ENCODE measurements at places on chromosomes 6 and 20.

DNA sequence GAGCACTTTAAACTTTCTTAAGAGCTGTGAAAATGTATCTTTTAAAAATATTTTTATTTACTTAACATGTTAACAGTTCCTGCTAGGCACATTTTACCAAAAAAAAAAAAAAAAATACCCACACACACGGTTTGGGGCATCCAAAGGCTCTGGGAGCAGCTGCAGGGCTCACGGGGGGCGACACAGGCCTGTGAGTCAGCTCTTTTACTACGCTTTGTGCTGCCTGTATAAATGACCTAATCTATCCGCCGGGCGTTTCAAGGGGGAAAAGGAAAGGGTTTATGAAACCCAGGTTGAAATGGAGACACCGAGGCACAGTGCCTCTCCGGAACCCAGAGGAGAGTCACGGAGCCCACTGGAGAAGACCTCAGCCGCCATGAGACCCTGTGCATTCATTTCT is 40.4 kb downstream of the DLL1 start:
- DNase-seq, result no peak

GRCh38 chr6:115830895-115831294 is 229.8 kb downstream of the FRK start:
- DNase-seq, result no peak

- no peak for DNase-seq
These were observed 344.5 kb downstream of the PRL start for GRCh38 chr6:21952367-21952766.

DNA sequence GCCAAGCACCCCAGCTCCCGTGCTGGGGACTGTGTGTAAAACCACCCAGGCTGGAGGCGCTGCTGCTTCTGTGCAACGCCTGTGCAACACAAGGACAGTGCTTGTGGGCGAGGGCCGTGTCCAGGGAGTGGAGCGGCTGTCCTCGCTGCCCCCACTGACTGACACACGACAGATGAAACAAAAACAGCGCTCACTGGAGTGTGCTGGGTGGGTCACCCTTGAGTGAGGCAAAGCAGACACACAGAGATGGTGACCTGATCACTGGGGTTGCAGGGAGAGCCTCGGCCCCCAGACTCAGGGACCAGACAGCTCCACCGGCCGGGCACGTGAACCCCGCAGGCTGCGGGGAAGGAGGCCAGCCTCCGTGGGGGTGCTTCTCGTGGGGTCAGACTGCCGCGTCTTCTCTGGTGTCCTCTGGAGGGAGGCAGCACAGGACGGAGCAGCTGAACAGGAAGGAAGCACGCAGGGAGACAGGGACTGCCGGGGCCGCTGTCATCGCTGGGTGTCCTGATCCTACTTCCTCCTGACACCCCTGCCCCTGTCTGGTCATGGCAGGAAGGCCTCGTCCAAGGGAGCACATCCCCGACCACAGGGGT is 75.9 kb upstream of the CST7 start:
- no peak for DNase-seq

DNA sequence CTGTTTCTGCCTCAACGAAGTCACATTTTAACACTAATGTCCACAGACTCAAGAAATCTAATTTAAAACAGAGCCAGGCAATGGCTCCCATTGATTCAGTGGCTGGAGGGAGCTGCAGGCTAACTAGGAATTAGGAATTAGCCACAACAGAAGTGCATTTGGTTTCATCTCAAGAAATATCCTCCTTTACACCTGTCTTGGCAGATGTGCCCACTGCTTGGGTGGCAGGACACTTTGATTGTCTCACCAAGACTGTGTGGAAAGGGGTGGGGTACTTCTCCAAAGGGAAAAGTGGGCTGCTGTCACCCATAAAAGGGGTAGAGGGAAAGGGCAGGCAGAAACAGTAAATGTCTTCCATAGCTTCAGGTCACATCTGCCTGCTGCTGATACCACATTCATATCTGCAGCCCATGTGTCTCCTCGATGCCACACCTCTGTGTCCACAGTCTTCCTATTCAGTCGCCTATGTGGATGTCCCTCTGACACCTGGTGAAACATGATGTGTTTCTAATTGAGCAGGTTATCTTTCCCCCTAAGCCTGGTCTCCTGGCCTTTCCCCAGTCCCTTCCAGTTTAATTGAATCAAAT is 10.9 kb upstream of the OSER1 start:
- no peak for DNase-seq

- DNase-seq, result no peak
These were observed 222.8 kb downstream of the LY86 start for GRCh38 chr6:6811128-6812009.

DNA sequence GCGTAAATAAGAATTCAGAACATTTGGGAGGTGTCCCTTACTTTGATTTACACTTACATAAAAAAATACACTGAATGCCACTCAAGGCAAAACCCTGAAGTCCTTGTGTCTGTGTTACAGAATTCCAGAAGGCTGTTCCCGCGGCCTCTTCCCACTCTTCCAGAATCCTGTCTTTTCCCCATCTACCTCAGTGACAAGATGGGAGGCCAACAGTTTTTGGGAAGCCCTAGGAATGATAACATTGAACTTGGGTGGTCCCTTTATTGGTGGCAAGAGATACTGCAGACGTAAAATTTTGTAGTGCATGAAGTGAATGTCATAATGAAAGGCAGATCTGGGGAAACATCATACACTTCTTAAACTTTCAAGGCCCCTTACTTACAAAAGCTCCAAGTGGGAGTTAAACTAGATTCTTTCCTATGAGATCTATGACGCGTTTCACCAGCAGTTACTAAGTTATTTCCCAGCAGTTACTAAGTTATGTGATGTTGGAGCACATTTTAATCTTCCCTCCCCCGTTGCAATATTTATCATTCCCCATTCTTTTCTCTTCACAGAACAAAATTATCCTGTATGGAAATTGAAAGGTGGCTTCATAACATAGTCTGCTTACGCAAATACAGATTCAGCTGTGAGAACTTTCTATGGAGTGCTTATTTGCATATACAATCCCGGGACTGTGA is 79.5 kb downstream of the BCAS1 start:
- DNase-seq, result no peak

- DNase-seq, result peak; percentile 6
These were observed 151.6 kb upstream of the GMDS start for GRCh38 chr6:2396846-2397630.

DNA sequence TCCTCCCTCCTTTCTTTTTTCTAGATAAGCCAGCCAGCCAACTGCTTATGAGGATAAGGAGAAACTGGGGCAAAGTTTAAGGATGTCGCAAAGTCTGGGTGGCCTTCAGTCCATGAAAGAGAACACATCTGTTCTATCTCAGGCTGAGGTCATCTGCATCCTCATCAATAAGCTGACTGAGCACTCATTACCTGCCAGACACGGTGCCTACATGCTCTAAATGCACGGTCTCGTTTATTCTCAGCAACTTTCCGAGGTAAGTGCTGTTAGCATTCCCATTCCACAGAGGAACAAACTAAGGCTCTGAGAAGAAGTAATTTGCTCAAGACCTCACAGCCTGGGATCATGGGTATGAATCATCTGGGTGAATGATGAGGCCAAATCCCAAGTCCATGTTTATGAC is 133.1 kb downstream of the BCAS1 start:
- DNase-seq, result no peak

- no peak for DNase-seq
These were observed 115.6 kb downstream of the KHDC1L start for GRCh38 chr6:73109659-73110058.

GRCh38 chr6:163599136-163599535 is 184.6 kb downstream of the QKI start:
- no peak for DNase-seq

DNA sequence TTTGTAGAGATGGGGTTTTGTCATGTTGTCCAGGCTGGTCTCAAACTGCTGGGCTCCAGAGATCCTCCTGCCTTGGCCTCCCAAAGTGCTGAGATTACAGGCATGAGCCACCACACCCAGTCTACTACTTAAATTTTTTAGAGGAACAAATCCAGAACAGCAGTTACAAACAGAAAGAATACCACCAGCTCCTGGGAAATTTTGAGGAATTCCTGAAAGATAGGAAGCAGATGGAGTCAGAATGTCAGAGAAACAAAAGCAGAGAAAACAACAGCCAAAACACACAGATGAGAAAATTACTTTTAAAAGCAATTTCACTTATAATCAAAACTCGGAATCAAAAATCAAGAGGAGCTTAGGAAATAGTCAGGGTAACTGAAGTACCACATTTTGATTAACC is 543.3 kb upstream of the MARCKS start:
- DNase-seq, result no peak

DNA sequence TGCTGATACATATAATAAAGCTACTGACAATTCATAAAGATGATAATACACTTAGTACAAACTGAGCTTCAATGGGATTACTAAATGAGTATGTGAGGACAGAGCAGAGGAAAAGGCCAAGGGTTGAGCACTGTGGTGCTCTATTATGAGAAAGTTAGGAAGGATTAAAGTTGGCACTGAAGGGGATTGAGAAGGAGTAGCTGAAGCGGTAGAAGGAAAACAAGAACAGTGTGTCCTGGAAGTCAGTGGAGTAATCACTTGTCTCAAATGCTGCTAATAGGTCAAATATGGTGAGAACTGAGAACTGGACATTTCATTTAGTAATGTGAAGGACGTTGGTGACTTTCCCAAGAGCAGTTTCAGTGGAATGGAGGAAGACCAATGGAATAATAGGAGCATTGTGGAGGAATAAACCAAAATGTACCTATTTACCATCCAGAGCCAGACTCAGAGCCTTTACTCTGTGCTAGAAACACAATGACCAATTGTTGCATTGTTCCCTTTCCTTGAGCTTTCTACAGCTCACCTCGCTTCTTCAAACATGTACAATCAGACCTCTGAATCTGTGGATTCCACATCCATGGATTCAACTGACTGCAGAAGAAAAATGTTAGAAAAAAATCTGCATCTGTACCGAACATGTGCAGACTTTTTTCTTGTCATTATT is 255.9 kb downstream of the LAMA2 start:
- DNase-seq, result no peak

Data from amniotic stem cell (primary cell).